ENCODE measurements at places on chromosomes 13 and 19. TPM values are rescaled to one million over a fixed set of nuclear protein-coding genes. Genes with fewer than 3 reads are reported as not detected.

The ZNF528 gene
- total RNA-seq, result 0.18 TPM

The IQCN gene
- 0.77 TPM for total RNA-seq

The ZNF491 gene
- not detected for total RNA-seq

The UNC13A gene
- total RNA-seq, result 1.3 TPM

The STARD13 gene
- total RNA-seq, result 5.3 TPM

The IRGC gene
- total RNA-seq, result not detected

The MCEMP1 gene
- total RNA-seq, result not detected

The PLIN5 gene
- 0.28 TPM for total RNA-seq

The HTR2A gene
- total RNA-seq, result not detected

The PRSS57 gene
- total RNA-seq, result not detected

The CCDC169 gene
- total RNA-seq, result 0.36 TPM

The CEACAM20 gene
- not detected for total RNA-seq

The KLHL26 gene
- total RNA-seq, result 3.7 TPM

The IGLON5 gene
- total RNA-seq, result 0.08 TPM

The OR7D4 gene
- not detected for total RNA-seq

The TGFBR3L gene
- total RNA-seq, result 1.8 TPM

The PSG3 gene
- total RNA-seq, result 0.07 TPM

The CDC16 gene
- 42.2 TPM for total RNA-seq

The CHAMP1 gene
- total RNA-seq, result 22.1 TPM

The CYP4F3 gene
- 4.0 TPM for total RNA-seq

The ANKRD24 gene
- 0.23 TPM for total RNA-seq

The ZNF626 gene
- total RNA-seq, result not detected

The PABPC3 gene
- total RNA-seq, result 0.15 TPM

The PEAK3 gene
- 0.08 TPM for total RNA-seq

The PALM gene
- 14.8 TPM for total RNA-seq

The GNG14 gene
- total RNA-seq, result not detected

The NLRP13 gene
- total RNA-seq, result not detected

The FCAR gene
- not detected for total RNA-seq

The MISP3 gene
- total RNA-seq, result 3.7 TPM

The C13orf42 gene
- not detected for total RNA-seq

The CYP2S1 gene
- 21.8 TPM for total RNA-seq

The CLIP3 gene
- 0.84 TPM for total RNA-seq

The ONECUT3 gene
- total RNA-seq, result not detected

The PCDH9 gene
- 6.9 TPM for total RNA-seq

The NKG7 gene
- total RNA-seq, result not detected

The TMEM59L gene
- total RNA-seq, result 7.2 TPM

The SGCG gene
- not detected for total RNA-seq

The SYCN gene
- total RNA-seq, result not detected

The MEDAG gene
- total RNA-seq, result 0.16 TPM

The LRFN3 gene
- total RNA-seq, result 21.0 TPM

The BICRA gene
- total RNA-seq, result 13.9 TPM

The COX7A1 gene
- total RNA-seq, result not detected

The URAD gene
- not detected for total RNA-seq

The CYP4F2 gene
- total RNA-seq, result 0.07 TPM

The IFNL1 gene
- total RNA-seq, result not detected

The FAM124A gene
- total RNA-seq, result 2.0 TPM

The TEX101 gene
- not detected for total RNA-seq

The UGGT2 gene
- total RNA-seq, result 10.1 TPM

The CYP4F12 gene
- 2.0 TPM for total RNA-seq

The TUBB4A gene
- total RNA-seq, result 6.5 TPM

The TTYH1 gene
- not detected for total RNA-seq

Data from A549 treated with Mapracorat at 1 μM for 4 hours (cell line).